OCI-M1 (cell line): ENCODE measurements at places on chromosomes 7 and 10.

DNA sequence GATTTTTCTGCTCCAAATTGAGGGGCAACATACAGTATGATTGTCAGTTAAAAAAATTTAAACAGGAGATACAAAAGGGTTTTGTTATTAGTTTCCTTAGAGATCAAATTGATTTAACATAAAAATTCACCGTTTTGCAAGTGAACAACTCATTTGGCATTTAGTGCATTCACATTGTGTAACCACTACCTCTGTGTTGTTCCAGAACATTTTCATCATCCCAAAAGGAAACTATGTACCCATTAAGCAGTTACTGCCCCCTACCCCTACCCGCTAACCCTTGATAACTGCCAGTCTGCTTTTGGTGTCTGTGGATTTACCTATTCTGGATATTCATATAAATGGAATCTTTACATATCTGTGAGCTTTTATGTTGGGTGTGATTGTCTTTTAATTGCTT lies 3.1 kb downstream of the ZRANB1 start:
- DNase-seq: no peak

DNA sequence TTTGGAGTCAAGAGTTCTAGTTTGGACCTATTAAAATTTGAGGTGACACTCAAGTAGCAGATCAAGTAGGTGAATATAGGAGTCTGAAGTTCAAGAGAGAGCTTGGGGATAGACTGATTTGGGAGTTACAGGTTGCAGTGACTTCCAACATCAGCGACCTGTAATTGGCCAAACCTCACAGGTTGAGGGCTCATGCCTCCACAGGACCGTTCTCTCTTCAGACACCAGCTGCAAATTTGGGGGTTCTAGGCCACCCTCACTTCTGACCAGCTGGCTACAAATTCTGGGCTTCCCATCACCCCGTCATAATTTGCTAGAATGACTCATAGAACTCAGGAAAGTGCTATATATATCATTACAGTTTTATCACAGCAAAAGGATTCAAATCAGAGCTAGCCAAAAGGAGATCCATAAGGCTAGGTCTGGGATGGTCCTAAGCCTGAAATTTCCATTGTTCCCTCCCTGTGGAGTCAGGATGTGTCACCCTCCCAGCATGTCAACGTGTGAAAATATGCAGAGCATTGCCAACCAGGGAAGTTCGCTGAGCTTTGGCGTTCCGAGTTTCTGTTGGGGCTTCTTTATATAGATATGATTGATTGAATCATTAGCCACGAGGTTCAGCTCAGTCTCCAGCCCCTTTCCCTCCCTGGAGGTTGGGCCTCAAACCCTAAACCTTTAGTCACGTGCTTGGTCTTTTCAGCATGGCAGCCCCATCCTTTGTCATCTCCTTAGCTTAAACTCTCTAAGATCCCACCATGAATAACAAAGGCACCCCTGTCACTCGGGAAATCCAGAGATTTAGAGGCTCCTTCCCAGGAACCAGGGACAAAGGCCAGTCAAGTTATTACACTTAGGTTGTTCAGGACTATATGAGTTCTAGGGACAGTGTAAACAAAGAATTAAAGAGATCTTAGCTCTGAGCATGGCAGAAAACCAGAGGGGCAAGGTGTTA lies 20.7 kb upstream of the ZNF212 start:
- no peak for DNase-seq

- DNase-seq: peak; percentile 33
Observed at GRCh38 chr7:93723424-93724124, 149.1 kb upstream of the CALCR start.

- DNase-seq: no peak
Observed at GRCh38 chr10:536371-536925, 153.0 kb downstream of the DIP2C start.

GRCh38 chr10:28743576-28743975 lies 66.3 kb downstream of the BAMBI start:
- DNase-seq: no peak

- no peak for DNase-seq
Observed at GRCh38 chr10:120436439-120437112, 20.5 kb upstream of the PLPP4 start.

DNA sequence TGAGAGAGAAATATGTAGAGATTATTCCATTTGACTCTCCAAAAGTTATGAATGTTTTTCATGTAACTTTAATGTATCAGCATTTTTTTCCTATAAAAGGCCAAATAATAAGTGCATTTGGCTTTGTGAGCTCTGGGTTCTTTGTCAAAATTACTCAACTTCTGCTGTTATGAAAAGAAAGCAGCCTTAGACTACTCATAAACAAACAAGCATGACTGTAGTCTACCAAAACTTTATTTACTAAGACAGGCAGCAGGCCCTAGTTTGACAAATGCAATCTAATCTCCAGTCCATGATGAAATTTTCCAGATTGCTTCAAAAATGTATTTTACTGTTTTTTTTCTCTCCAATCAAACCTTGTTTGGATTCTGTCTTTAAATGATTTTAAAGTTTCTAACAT lies 46.3 kb downstream of the MRPL32 start:
- no peak for DNase-seq

DNA sequence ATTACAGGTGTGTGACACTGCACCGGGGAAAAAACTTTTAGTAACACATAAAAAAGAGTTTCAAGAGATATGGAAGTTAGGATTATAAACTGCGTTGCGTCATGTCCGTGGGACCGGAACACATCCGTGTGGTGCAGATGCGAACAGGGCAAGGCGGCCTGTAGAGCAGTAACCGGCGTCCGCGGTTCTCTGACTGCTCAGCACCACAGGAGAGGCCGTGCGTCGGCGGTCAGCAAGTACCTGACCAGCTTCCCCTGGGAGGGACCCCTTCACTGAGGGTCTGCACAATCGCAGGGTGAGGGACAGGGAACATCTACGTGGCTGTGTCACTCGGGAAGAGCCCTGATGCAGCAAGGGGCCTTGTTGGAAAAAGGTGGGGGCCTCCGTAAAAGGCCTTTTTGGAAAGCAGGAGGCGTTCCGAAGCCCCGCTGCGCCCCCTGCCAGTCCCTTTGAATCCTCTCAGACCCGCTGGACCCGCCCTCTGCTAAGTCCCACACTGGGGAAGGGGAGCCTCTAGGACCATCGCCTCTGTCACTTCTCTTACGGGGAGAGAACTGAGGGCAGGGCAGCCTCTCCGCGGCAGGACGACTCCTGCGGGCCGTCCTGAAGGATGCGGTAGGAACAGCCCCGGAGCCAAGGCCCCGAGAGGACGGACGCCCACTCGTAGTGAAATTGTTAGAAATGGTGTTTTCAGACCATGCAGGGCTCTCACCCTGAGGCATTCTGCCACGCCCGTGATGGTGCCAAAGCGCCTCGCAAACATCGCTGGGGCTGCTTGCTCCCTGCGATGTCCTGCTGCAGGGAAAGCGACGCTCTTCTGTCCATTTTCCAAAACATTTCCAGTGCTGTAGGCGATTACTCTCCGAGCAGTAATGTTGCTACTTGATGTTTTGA lies 771.6 kb upstream of the COBL start:
- no peak for DNase-seq

DNA sequence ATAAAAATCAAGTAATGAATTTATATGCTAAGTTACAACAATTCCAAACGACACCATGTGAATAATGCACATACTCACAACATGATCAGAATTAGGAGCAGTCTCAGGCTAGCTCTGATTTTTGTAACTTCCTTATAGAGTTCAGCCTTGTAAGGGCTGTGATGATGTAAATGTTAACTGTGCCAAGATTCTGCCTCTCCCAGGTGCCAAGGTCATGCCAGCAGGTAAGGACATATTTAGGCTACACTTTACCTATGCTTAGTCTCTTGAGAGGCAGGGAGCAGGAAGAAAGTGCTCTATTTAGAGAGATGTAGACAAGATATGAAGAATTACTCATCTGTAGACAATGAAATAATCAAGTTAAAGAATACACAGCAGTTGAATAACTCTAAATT lies 53.6 kb upstream of the AGR3 start:
- no peak for DNase-seq

DNA sequence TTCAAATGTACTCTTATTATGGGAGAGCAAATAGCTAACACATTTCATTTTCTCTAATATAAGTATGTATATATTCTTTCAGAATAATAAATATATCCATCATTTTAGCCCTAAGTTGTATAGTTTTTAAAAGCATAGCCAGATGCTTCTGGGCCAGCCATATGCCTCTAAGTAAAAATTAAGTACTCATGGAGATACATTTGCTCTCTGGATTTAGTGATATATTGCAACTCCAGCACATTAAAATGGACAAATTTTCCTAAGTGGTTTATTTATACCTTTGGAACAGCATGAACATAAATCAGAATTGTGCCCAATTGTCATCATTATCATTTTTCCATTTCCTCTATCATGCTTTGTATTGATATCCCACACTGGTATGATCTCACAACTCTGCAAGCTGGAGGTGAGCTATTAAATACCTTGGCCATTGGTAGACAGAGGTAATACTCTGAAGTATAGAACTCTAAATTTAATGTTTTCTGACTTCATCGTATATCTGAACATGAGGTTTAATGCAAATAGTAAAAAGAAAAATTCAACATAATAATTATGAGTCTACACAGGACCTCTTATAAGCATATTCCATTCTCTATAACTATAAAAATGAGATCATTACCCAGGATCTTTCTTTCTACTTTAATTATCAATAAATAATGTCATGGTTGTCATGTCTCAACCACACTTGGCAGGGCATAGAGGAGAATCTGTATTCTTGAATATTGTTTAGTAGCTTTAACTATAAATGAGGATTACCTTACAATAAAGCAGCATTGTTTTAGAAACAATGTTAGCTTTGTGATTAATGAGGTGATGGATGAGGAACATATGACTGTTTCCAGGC lies 90.8 kb downstream of the AGMO start:
- DNase-seq: no peak

DNA sequence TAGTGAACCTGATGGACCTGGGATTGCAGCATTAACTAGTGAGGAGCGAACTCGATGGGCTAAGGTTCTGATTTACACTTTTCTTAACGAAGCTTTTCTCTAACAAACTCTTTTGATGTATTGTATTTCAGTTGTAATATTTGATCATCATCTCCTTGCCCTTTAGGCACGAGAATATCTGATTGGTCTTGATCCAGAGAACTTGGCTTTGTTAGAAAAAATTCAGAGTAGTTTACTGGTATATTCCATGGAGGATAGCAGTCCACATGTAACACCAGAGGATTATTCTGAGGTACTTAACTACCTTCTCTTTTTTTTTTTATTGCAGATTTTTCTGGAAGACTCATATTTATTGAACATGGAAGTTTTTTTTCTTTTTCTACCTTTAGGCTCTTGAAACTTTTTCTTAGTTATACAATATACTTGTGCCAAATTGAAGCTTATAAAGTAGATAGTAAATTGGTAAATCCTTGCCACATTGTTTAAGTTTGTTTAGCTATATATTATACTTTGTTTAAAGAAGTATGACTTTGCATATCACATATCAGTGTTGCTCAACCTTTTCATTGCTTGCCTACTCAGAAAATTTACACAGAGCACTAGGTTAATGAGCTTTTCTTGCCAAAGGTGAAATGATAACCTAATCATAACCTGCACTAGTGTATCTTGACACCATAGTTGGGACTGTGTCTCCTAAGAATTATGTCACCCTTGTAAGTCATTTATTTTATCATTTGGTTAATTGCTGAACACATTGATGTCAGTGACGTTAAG lies 30.4 kb downstream of the CROT start:
- peak; percentile 33 for DNase-seq

DNA sequence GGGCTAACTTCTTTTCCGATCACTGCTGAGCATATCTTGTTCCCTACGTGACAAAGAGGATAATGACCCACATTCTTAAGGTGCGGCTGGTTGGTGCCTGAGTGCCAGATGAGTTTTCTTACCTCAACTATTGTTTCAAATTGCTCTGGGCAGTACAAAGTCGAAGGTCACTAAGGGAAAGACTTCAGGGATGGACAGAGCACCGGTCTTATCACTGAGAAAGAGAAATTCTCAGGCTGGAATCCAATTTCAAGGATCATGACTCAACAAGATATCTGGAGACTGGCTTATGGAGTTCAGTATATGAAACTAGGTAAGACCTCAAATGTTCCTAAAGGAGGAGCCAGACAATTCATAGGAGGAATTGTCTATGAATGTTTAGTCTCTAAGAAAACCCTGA lies 780.3 kb downstream of the SUGCT start:
- DNase-seq: no peak

DNA sequence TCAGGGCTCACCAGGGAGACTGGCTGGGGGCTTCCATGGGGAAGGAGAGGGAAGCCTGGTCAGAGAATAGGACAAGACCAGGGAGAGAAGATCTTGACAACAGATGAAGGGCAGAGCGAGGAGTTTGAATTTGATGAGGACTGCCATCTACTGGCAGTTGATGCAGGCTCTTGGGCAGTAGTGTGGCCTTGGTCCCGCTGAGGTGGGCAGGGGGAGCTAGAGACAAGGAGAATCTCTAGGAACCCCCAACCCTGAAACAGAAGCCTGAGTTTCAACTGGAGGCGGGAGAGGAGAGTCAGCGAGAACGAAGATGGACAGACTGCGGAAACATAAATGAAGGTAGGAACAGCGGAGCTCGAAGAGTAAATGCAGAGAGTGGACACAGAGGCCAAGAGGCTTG lies 81.0 kb downstream of the PPP1R3C start:
- peak; percentile 75 for DNase-seq

- DNase-seq: no peak
Observed at GRCh38 chr7:98394377-98394836, 6.5 kb downstream of the BAIAP2L1 start.

- DNase-seq: no peak
Observed at GRCh38 chr7:133025056-133025455, 56.8 kb downstream of the CHCHD3 start.

DNA sequence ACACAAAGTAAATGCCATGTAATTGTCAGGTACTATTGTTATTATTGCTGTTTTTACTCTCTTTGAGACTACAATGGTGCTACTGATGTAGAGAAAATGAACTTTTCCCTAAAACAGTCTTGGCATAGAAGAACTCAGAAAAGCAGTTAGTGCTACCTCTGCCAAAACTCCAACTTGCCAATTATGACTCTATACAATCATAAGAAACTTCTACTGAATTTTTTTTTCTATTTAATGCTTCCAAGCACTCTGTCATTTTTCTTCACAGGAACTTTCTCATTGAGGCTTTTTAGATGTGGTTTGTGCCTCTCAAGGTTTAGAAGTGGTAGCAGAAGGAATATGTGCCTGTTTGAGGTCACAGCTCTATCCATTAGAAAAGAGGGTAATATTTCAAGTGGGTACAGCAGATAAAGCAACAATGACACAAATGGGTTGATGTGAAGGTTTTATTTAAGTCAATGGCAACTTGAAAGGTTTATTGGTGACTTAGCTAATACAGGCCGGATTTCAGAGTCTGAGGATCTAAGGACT lies 64.0 kb upstream of the FERD3L start:
- DNase-seq: no peak

- no peak for DNase-seq
Observed at GRCh38 chr7:81744389-81744788, 25.5 kb downstream of the HGF start.

- DNase-seq: no peak
Observed at GRCh38 chr7:919924-920341, 34.5 kb downstream of the ADAP1 start.

GRCh38 chr7:122027058-122027457 lies 117.0 kb downstream of the AASS start:
- DNase-seq: no peak
